ENCODE measurements at places on chromosomes 13 and 19.
A peak's percentile ranks its signal among the peaks of the same experiment; 100 is the strongest.

DNA sequence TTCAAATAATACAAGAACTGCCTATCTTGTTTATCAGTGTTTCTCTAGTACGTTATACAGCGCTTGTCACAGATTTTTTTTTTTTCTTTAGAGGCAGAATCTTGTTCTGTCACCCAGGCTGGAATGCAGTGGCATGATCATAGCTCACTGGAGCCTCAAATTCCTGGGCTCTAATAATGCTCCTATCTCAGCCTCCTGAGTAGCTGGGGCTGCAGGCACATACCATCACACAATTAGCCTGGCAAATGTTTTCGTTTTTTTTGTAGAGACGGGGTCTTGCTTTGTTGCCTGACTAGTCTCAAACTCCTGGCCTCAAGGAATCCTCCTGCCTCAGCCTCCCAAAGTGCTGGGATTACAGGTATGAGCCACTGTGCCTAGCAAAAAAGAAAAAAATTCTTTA, 66.0 kb upstream of the FREM2 start:
- DNase-seq: no peak

DNA sequence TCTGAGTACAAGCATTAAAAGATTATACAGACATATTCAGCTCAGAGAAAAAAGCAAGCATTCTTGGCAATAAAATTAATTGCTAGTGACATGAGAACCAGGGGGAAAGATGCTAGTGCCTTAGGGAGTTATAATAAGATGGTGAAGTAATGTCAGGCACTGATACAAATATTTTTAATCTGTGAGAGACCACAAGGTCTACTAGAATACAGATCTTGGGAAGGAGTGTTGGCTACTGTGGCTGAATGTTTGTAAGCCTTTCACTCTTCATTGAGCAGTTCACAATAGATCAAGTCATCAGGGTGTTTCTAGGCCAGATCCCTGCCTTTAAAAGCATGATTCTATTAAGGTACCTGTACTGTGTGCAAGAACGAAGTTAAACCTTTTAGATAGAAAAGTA, 16.4 kb downstream of the FREM2 start:
- no peak for DNase-seq

GRCh38 chr13:49046519-49046918, 70.8 kb downstream of the FNDC3A start:
- DNase-seq: peak; percentile 46

GRCh38 chr13:23985060-23985459, 87.8 kb upstream of the C1QTNF9B start:
- DNase-seq: no peak

DNA sequence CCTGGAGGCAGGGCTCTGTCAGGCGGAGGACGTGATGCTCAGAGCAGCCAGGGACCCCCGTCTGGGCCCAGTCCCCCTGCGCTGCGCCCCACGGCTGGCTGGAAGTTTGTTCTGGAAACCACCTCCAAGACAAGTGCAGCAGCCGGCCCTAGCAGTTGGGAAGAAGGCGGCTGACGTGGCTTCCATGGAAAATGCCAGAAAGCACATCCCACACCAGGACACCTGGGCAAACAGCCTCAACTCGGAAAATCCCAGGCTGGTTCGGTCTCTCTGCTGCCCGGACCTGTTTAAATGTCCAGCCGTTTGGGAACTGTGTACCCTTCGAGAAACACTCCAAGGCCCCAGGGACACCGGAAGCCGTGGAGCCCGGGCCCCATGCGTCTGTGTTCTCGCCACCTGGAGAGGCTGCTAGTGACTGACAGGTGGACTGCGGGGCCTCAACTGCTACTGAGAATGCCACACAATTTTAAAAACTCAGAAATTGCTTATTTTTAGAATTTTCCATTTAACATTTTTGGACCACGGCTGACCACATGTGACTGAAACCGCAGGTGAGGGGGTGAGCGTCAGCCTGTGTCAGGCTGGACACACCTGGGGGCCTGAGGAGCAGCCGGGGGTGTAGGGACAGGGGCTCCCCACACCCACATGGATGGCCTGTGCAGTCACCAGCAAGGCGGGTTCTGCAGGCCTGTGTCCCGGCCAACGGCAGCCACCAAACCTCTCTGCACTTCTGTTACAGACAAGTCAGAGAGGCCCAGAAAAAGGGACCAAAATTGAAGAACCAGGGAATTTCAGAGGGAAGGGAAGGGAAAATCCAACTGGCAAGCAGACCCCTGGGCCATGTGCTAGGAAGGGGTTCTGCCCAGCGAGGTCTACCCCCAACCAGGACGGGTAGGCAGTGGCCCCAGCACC, 31.7 kb downstream of the RASA3 start:
- no peak for DNase-seq

DNA sequence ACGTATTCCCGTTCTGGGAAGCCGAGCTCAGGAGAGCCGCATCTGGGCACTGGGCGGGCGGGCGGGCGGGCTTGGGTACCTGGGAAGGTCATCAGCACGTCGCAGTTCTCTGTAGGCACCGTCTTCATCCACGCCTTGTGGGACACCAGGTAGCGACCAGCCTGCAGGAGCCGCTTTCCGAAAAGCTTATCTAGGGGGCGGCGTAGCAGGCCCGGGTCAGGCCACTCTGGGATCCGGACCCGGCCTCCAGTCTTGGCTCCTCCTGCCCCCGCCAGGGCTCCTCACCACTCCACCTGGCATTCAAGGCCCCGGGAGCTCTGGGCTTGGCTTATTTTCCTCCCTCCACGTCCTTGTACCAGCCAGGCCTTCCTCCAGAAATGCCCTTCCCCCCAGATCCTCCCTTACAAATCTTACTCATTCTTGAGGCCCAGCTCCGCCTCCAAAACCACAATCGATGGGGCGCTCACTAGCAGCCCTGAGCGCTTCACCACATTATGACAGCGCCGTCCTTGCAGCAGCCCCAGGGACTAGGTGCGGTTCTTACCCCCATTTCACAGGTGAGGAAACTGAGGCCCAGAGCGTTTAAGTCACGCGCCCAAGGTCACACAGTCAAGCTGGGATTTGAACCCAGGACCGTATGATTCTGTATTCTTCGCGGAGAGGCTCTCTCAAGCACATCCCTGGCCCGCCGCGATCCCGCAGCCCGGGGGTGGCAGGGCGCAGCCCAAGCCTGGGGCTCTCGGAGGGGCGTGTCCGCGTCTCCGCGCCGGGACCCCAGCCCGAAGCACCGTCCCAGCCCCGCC, 843 bp downstream of the ANO8 start:
- DNase-seq: peak; percentile 84

DNA sequence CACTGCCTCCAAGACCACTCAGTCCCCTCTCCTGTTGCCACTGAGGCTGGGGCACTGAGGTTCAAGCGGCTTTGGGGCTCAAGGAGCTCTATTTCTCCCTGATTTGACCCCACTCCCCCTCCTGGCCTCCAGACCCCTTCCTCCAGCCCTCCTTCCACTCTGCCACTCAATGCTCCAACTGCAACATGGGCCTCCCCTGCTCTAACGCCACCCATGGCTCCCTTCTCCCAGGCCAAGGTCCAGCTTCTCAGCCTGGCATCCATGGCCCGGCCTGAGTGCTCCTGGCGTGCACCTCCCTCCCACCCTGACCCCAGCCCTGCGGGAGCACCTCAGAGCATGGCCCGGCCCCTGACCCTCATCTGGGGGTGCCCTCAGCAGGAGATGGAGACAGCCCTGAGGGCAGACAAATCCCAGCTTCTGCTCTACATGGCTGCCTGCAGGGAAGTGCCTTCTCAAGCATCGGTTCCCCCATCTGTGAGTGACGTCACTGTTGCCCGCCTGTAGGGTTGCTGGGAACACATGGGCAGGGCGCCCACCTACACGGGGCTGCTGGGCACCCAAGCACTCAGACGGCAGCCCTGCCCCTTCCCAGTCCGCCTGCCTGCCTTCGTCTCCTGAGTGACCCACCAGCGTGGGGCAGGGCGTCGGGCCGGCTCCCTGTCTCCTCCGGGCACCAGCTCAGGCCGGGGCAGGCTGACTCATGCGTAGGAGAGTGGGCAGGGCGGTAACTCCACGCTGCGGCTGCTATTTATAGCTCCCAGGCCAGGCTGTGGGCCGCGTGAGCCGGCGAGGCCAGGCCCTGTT, 1.6 kb upstream of the DIRAS1 start:
- DNase-seq: peak; percentile 77

GRCh38 chr13:108402850-108403249, 133.3 kb downstream of the TNFSF13B start:
- no peak for DNase-seq

DNA sequence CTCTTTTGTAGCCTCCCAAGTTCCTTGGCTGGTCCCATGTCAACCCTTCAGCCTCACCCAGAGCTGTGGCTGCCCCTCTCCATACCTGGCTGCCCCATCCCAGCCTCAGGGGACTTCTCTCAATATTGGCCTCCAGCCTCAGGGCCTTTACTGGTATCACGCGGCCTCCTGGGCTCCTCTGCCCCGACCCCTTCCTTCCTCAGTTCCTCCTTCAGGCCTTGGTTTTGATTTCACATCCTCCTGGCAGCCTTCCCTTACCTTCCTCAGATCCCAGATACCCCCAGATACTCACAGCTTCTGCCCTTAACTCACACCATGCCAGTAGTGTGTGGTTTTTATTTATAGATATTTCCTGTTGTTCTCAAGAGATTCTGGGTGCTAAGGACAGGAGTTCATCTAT, 12.8 kb upstream of the SCN1B start:
- no peak for DNase-seq

DNA sequence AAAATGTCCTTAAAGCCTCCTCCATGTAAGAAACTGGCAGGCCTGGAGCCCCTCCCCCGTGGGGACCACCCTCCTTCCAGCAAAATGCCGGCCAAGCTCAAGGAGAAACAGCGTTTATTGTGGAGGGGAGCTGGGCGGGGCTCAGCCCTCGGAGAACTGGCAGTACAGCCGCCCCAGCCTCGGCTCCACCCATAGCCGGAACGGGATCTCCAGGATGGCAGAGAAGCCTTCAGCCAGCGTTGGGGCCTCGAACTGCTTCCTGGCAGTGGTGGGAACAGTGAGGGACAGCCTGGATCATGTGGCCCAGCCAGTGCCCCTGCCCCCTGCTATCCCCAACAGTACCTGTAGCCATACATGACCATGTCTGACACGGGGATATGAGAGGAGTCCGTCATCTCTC, 6.3 kb downstream of the PNKP start:
- DNase-seq: no peak

- DNase-seq: no peak
Observed at GRCh38 chr13:65881561-65882155, 1348.5 kb downstream of the PCDH9 start.

GRCh38 chr19:35122687-35123551, 7.3 kb downstream of the FXYD3 start:
- DNase-seq: peak; percentile 29

- DNase-seq: no peak
Observed at GRCh38 chr19:3361384-3362216, 4.8 kb upstream of the NFIC start.

- DNase-seq: no peak
Observed at GRCh38 chr19:40312533-40312932, 27.4 kb upstream of the AKT2 start.

- DNase-seq: peak; percentile 74
Observed at GRCh38 chr13:43107780-43108179, 84.4 kb downstream of the DNAJC15 start.

- DNase-seq: peak; percentile 94
Observed at GRCh38 chr19:55546822-55547614, 1.7 kb upstream of the SBK3 start.

- DNase-seq: no peak
Observed at GRCh38 chr13:65763811-65764210, 1466.3 kb downstream of the PCDH9 start.

GRCh38 chr13:43316946-43317353, 293.6 kb downstream of the DNAJC15 start:
- DNase-seq: peak; percentile 68

- peak; percentile 88 for DNase-seq
Observed at GRCh38 chr19:35755550-35756376, 1.1 kb downstream of the HSPB6 start.

DNA sequence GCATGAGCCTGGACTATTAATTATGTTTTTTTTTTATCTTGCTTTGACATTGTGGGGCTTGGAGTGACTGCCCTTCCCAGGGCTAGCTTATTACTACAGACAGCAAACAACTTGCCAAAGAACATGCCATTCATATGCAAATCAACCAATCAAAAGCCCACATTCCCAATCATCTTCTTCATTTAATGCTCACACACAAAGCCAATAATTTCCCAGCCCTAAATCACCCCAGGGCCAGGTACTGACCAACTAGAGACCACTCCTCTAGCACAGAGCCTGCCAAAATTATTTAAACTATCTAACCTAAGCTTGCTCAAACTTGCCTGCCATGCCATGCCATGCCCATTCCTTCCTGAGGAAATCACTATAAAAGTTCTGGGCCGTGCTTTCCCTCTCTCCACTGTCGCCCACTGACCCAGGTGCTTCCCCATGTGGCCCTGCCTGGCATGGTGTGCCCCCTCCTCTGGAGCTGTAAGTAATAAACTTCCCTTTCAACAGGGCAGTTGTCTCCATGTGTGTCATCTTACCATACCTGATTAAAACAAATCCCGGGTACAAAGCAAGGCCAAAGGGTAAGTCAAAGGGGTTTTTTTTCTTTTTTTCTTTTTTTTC, 15.7 kb downstream of the PBX4 start:
- DNase-seq: no peak

- no peak for DNase-seq
Observed at GRCh38 chr19:16554776-16555175, 12.5 kb upstream of the CHERP start.

GRCh38 chr19:6150289-6150688, 14.8 kb downstream of the ACSBG2 start:
- no peak for DNase-seq

- DNase-seq: no peak
Observed at GRCh38 chr13:20331949-20332348, 99.8 kb upstream of the GJB6 start.

DNA sequence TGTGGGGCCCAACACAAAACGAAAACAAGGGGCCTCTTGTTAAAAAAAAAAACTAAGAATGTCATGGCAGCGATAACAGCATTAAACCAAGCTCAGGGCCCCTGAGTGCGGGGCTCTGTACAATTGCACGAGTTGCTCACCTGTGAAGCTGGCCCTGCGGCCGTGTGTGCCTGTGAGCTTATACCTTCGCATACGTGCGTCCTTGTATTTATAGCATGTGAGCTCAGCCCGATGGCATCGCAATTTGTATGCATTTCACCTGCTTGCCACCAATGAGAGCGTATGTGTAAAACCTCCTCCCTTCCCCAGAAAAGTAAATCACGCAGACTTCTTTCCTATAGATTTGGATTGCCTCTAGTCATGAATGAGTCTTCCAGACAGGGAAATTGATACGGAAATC, 17.1 kb downstream of the HNRNPM start:
- no peak for DNase-seq

DNA sequence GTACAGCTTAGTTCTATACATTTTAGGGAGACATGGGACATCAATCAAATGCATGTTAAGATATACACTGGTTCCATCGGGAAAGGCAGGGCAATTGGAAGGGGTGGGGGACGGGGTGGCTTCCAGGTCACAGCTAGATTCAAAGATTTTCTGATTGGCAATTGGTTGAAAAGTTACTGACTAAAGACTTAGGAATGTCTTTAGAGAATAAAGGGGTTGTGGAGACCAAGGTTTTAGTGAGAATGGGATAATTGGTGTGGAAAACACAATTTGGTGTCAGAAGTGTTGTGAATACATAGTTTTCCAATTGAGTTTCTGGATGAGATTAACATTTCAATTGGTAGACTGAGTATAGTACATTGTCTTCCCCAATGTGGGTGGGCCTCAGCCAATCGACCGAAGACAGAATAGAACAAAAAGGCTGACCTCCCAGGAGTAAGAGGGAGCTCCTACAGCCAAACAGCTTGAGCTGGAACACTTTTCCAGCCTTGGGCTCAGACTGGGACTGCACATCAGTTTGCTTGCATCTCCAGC, 988 bp upstream of the CCDC169 start:
- no peak for DNase-seq

- peak; percentile 19 for DNase-seq
Observed at GRCh38 chr19:39152066-39152465, 26.5 kb downstream of the PAK4 start.

GRCh38 chr13:103006641-103007426, 59.4 kb downstream of the SLC10A2 start:
- DNase-seq: no peak

Data from fibroblast of mammary gland (primary cell).